T1000 (cell line): ENCODE measurements at places on chromosomes 16 and 17.
A peak's percentile ranks its signal among the peaks of the same experiment; 100 is the strongest.

- DNase-seq: peak; percentile 6
These were observed 3.3 kb upstream of the VAC14 start for GRCh38 chr16:70804153-70804733.

GRCh38 chr16:424623-425081, 797 bp upstream of the RAB11FIP3 start:
- DNase-seq: peak; percentile 46

DNA sequence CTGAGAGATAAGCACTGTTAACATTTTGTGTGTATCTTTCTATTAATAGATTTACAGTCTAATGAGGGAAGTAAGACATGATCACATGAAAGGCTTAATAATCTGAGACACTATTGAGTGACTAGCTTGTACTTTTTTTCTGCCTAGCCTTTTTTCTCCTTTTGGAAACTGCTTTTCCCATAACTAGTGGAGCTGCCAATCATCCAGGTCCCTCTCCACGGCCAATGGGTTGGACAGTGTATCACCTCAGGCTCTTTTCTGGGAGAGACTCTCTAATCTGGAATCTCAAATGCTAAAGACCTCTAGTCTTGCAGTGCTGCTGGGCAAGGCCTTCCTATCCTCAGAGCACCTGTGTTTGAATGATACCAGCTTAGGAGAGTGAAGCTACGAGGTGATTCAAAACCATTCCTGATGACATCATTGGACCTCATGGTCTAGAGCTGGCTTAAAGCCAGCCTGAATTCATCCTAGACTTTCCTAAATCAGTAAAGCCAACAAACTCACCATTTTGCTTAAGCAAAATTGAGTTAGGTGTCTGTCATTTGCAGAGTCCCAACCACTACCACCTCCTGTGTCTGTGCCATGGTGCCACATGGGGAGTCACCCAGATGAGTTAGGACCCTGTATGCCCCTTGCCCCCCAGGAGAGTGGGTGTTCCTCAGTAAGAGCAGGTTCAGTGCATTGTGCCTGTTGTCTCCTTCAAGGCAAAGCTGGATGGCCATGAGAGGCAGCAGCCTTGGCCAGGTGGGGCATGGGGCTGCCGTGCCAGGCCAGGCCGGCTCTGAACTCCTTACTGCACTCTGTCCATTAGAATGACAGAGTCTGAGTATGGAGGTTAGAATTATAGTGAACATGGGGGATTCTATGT, 62.9 kb downstream of the SPECC1 start:
- DNase-seq: no peak

GRCh38 chr17:27430882-27431491, 25.3 kb upstream of the KSR1 start:
- DNase-seq: peak; percentile 25

- DNase-seq: no peak
These were observed 216.5 kb downstream of the NTN1 start for GRCh38 chr17:9237661-9238301.

GRCh38 chr16:54063279-54063773, 223.3 kb downstream of the IRX3 start:
- no peak for DNase-seq

DNA sequence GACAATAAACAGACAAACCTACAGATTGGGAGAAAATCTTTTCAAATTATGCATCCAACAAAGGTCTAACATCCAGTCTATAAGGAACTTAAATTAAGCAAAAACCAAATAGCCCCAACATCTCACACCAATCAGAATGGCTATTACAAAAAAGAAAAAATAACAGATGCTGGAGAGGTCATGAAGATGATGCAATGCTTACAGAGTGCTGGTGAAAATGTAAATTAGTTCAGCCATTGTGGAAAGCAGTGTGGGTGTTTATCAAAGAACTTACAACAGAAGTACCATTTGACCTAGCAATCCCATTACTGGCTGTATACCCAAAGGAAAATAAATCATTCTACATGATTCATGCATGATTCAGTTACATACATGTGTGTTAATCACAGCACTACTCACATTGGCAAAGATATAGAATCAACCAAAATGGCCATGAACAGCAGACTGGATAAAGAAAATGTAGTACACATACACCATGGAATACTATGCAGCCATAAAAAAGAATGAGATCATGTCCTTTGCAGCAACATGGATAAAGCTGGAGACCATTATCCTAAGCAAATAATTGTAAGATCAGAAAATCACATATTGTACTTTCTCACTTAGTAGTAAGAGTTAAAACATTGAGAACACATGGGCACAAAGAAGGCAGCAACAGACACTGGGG, 223.9 kb upstream of the WSB1 start:
- no peak for DNase-seq

GRCh38 chr17:58344047-58344790, 7.8 kb downstream of the SUPT4H1 start:
- no peak for DNase-seq

DNA sequence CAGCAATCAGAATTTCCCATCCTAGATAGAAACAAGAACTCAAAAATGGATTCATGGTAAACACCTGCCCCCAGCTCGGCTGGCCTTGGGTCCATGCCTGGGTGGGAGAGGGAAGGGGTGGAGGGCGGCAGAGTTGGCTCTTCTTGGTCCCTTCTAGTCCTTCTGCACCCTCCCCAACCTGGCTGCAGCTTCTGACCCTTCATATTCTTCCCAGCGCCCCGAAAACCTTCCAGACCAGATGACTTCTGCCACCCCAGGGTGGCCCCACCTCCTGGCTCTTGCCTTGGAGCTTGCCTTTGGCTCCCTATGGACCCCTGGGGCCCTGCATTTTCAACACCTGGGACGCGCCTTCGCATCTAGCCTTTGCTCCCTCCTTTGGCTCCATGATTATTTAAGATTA, 5.4 kb upstream of the GJD3 start:
- no peak for DNase-seq

DNA sequence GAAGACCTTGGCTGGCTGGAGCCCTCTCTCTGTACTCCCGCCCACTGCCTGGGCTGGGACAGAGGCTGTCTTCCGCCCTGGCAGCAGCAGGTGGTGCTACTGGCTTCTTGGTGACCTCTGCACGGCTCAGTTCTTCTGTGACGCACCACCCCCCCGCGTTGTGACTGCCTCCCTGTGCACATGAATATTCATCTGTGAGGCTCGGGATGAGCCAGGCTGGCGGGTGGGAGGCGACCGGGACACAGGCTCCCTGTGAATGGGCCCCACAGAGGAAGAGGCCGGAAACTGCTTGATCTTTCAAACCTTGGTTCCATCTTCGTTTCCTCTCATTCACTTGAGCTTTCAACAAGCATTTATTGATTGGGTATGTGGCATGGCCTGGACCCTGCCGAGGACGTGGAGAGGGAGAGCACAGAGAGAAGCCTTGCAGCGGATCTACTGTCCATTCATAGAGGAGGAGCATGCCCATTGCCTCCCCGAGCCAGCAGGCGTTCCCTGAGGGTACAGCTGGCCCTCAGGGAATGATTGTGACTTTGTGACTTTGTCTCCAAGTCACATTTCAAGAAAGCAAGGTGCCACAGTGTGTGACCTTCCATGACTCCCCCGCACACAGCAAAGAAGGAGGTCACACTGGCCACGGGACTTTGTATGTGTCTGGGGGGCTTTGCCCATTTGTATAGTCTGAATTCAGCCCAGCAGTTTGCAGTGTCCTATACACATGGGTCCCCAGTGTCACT, 45.0 kb downstream of the B9D1 start:
- no peak for DNase-seq

DNA sequence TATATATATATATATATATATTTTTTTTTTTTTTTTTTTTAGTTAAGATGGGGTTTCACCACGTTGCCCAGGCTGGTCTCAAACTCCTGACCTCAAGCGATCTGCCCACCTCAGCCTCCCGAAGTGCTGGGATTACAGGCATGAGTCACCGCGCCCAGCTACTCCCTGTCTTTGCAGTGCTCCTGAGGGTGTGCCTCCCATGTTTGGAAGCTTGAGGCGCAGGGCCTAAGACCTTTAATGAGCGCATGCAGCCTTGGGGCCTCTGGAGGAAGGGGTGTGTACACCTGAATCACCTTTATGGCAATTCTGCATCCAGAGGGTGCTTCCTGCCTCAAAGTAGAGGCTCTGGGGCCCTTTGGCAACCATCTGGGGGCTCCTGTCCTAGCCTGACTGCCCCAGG, 219.4 kb upstream of the CIBAR2 start:
- DNase-seq: no peak

DNA sequence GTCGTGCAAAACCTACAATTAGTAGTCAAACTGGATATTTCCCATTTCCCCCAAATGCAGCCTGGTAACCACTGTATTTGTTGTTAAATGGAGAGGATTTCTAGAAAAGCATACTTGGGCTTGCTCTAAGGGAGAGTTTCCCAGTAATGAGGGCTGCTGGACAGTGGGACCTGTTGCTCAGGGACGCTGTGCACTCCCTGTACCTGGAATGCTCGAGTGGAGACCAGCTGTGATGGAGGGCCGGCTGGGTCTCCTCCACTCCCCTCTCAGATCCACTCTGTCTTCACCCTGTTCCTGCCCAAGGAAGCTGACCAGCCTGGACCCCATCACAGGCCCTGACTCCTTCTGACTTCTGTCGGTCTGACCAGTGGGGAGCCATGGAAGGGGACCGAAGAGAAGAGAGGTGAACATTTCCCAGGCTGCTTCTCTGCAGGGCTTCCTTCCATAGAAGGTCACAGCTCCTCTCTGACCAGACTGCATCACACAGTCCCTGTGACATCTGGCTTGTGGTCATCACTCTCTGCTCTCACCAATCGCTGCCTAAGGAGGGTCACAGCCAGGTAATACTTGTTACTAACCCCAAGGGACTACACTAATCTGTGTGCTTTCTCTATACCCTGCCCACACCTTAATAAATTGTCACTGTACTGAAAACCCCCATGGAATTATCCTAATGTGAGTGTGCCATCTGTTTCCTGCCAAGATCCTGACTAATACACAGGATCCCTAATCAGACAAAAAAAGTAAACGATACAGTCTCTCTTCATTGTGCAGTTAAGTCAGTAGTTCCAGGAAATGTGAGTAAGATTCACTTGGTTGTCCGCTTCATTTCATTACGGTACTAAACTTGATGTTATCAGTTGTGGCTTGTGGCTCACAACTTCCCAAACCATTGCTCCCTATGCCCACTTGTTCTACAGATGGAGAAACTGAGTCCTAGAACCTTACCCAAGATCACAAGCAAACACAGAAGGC, 102.4 kb downstream of the CCT6B start:
- DNase-seq: no peak
